ENCODE measurements at places on chromosomes 12 and 14. TPM values are rescaled to one million over a fixed set of nuclear protein-coding genes. Genes with fewer than 3 reads are reported as not detected.
A peak's percentile ranks its signal among the peaks of the same experiment; 100 is the strongest.

The NKX2-1 gene
- not detected for total RNA-seq

The OTOGL gene
- 0.53 TPM for total RNA-seq

The CIT gene
- 1.8 TPM for total RNA-seq

The GTF2A1 gene
- 37.2 TPM for total RNA-seq

The VEZT gene
- 106 TPM for total RNA-seq

The NRL gene
- total RNA-seq, result 0.70 TPM

The KRT5 gene
- total RNA-seq, result 0.25 TPM

The RFLNA gene
- 1.8 TPM for total RNA-seq

The RHOJ gene
- total RNA-seq, result 29.6 TPM

The SOS2 gene
- 19.9 TPM for total RNA-seq

GRCh38 chr12:101671833-101672232 is 25.6 kb upstream of the CHPT1 start:
- no peaks in the 10 kb centered on the region for H3K4me1 ChIP-seq
- no peaks in the 10 kb centered on the region for H3K27me3 ChIP-seq
- no peak overlapping the region for H3K4me3 ChIP-seq
- no peak overlapping the region for H3K27ac ChIP-seq

- peak overlapping the region; percentile 69 for H3K27ac ChIP-seq
- DNase-seq, result peak; percentile 93
- no peaks in the 10 kb centered on the region for H3K27me3 ChIP-seq
- peaks cover 27% of the 10 kb centered on the region for H3K36me3 ChIP-seq
- H3K4me1 ChIP-seq, result peaks cover 20% of the 10 kb centered on the region
- peak overlapping the region; percentile 19 for H3K4me3 ChIP-seq
These were observed 126.6 kb downstream of the BCAT1 start for GRCh38 chr12:24822121-24822899.

DNA sequence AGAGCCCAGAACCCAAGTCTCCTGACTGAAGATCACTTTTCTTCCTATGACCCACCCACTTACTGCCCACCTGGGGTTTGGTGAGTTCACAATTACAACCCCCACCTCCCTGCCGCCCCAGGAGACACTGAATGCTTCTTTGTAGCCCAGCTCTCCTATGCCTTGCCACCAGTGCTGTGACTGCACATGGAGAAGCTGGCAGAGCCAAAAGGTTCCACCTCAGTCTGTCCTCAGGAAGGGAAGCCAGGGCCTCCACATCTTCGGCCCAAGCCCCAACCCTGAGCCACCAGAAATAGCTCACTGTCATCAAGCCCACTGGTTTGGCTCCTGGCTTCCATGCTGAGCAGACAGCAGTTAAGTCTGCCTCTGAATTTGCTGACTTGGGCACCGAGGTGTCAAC is 25.6 kb downstream of the OTUB2 start:
- H3K36me3 ChIP-seq, result peaks cover 70% of the 10 kb centered on the region
- H3K27ac ChIP-seq, result no peak overlapping the region
- H3K4me1 ChIP-seq, result no peaks in the 10 kb centered on the region
- no peaks in the 10 kb centered on the region for H3K27me3 ChIP-seq
- H3K4me3 ChIP-seq, result no peak overlapping the region

- H3K27ac ChIP-seq, result no peak overlapping the region
- DNase-seq, result no peak
- H3K4me3 ChIP-seq, result no peak overlapping the region
- no peaks in the 10 kb centered on the region for H3K27me3 ChIP-seq
- H3K4me1 ChIP-seq, result peaks cover 4% of the 10 kb centered on the region
- H3K36me3 ChIP-seq, result no peaks in the 10 kb centered on the region
These were observed 9.5 kb downstream of the PHETA1 start for GRCh38 chr12:111359231-111359913.

DNA sequence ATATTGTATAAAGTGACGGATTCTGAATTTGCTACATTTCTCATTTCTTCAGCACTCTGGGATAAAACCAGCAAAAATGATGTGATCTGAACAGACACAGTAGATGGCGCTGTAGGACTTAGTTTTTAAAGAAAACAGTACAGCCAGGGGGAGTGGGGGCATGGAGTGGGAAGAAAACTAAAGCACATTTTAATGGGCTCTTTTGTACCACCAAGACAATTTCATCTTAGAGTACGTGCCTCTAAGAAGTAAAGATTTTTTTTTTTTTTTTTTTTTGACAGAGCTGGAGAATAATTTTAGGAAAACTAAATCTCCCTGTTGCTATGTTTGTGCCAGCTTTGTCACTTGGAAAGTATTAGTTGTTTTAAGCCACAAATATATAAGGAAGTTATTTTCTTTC is 124.4 kb downstream of the RAD51B start:
- peak overlapping the region; percentile 23 for H3K27ac ChIP-seq
- H3K4me3 ChIP-seq, result no peak overlapping the region
- peaks cover 20% of the 10 kb centered on the region for H3K4me1 ChIP-seq
- H3K27me3 ChIP-seq, result no peaks in the 10 kb centered on the region

- H3K4me3 ChIP-seq, result no peak overlapping the region
- DNase-seq, result no peak
- no peaks in the 10 kb centered on the region for H3K27me3 ChIP-seq
- no peaks in the 10 kb centered on the region for H3K36me3 ChIP-seq
- peaks cover 8% of the 10 kb centered on the region for H3K4me1 ChIP-seq
These were observed 4.2 kb downstream of the GSTZ1 start for GRCh38 chr14:77324816-77325745.

GRCh38 chr12:122024132-122024785 is 2.6 kb downstream of the BCL7A start:
- peaks cover 34% of the 10 kb centered on the region for H3K4me1 ChIP-seq
- no peak for DNase-seq
- H3K36me3 ChIP-seq, result no peaks in the 10 kb centered on the region
- H3K27me3 ChIP-seq, result no peaks in the 10 kb centered on the region
- no peak overlapping the region for H3K4me3 ChIP-seq

GRCh38 chr12:54592316-54592715 is 3.9 kb upstream of the PPP1R1A start:
- H3K27ac ChIP-seq, result no peak overlapping the region
- H3K4me3 ChIP-seq, result no peak overlapping the region
- DNase-seq, result no peak
- peaks cover 38% of the 10 kb centered on the region for H3K27me3 ChIP-seq
- no peaks in the 10 kb centered on the region for H3K4me1 ChIP-seq

GRCh38 chr12:130775953-130776856 is 60.1 kb upstream of the RIMBP2 start:
- H3K27me3 ChIP-seq, result no peaks in the 10 kb centered on the region
- H3K4me1 ChIP-seq, result peaks cover 15% of the 10 kb centered on the region
- no peaks in the 10 kb centered on the region for H3K36me3 ChIP-seq
- DNase-seq, result peak; percentile 82
- H3K27ac ChIP-seq, result peak overlapping the region; percentile 28

Measured in astrocyte (in vitro differentiated cells and primary cell).